HepG2 (cell line): ENCODE measurements at places on chromosomes 11 and 22.

DNA sequence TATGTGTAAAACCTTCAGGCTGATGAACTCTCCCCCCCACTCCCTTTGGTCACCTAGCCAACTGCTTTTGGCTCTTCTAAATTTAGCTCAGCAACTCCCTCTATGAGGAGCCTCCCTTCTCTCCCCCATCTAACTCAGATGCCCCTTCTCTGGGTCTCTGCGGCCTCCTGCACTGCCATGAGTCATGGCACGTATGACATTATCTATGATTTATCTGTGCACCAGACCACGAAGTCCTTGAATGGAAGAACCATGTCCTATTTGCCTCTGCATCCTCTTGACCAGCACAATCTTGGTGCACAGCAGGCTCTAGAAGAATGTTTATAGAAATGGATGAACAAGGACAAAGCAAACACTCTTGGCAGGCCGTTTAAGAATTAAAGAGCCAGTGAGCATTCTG lies 46.0 kb downstream of the RPL27A start:
- peaks cover 2% of the 10 kb centered on the region; the same call in 1 of the 2 replicates for H3K36me3 ChIP-seq
- H3K27ac ChIP-seq: no peak overlapping the region
- peaks cover 13% of the 10 kb centered on the region for H3K4me1 ChIP-seq
- DNase-seq: no peak
- no peaks in the 10 kb centered on the region for H3K27me3 ChIP-seq
- no peak overlapping the region for H3K4me3 ChIP-seq

GRCh38 chr11:27291302-27291889 lies 71.6 kb downstream of the CCDC34 start:
- no peaks in the 10 kb centered on the region for H3K36me3 ChIP-seq
- no peaks in the 10 kb centered on the region for H3K27me3 ChIP-seq
- H3K4me3 ChIP-seq: no peak overlapping the region
- no peak overlapping the region for H3K27ac ChIP-seq
- no peak for DNase-seq

DNA sequence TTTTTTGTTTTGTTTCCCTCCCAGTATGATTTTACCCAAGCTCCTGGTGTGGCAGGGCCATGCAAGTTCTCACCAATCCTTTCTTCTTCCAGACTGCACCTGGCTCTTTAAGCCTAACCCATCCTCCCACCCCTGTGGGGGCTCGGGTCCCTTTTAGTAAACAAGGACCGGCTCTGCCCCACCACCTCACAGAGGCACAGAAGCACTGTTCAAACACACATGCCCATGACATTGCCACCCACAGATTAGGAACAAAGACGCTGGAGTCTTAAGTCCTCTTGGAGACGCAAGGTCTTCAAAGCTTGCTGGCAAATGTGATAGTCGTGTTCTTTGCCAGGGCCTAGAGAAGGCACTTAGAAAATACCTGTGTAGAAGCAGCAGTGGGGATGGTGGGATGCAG lies 18.9 kb downstream of the UQCR10 start:
- no peak overlapping the region for H3K27ac ChIP-seq
- peaks cover 69% of the 10 kb centered on the region for H3K4me1 ChIP-seq
- DNase-seq: no peak
- no peak overlapping the region for H3K4me3 ChIP-seq

GRCh38 chr11:134725716-134726639 lies 313.9 kb upstream of the B3GAT1 start:
- no peaks in the 10 kb centered on the region for H3K4me1 ChIP-seq
- no peaks in the 10 kb centered on the region for H3K36me3 ChIP-seq

DNA sequence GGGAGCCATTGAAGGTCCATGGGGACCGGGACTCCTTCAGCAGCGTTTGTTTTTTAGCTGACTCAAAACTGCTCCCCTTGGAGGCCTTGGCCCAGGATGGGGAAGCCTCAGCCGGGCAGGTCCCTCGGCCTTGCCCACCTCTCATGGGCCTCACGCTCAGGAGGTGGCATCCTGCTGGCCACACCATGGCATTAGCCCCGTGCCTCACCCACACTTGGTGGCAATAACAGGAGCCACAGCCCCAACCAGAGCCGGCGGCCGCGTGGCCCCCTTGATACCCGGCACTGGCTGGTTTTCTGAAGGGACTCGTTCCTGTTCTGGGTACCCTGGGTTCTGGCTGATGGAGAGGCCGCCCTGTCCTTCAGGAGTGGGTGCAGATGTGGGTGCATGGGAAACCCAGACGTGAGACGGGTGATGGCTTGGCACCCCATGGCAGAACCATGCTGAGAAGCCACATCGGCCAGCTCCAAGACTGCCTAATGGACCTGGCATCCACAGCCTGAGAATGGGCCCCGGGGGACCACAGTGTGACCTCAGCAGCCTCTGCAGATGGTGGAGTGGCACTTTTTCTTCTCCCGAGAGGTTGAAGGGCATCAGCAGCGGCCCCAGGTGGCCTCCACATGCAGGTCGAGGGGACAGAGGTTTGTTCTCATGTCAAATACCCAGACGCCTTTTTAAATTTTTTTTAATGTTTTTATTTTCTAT lies 49.8 kb upstream of the PPARA start:
- H3K4me3 ChIP-seq: no peak overlapping the region
- H3K36me3 ChIP-seq: no peaks in the 10 kb centered on the region
- H3K4me1 ChIP-seq: peaks cover 10% of the 10 kb centered on the region

DNA sequence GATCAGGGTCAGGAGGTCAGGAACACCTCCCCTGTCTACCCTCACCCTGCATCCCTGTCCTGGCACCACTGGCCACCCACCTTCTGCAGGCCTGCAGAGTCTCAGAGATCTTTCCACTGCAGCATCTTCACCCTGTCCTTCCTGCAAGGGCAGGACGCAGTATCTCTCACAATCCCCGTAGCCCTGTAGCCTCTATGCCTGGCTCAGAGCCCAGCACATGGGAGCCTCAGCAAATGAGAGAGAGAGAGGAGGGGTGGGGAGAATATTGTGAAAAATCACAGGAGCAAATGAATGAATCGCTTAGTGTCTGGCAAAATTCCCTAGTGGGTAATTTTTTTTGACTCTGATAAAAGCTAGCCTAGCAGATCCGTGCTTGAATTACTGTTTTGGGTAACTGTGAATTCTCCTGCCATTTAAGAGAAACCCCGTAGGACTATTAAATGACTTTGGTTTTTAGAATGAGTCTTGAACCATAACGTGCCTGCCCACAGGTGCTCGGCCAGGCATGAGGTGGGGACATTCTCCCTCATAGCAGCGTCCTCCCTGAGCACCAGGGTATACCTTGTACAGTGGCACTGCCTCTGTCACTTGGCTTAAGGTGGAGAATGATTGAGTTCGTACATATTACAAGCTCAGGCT lies 91.5 kb downstream of the MORC2 start:
- no peak for DNase-seq
- peaks cover 29% of the 10 kb centered on the region for H3K27me3 ChIP-seq

DNA sequence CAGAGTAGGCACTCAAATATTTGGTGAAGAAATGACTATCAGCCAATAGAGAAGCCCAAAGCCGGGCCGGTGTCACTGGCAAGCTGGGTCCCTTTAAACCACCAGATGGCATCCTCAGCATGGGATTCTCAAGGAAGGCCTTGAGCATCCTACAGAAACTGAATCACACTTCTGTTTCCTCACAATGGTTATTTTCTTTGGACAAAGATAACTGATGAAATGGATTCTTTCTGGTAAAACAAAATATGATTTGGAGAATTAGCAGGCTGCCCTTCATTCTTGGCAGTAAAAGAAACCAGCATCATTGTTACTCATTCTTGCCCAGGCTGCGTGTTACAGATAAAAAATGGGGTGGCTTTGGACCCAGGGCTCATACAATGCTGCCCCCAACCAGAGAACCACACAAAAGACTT lies 30.3 kb upstream of the ASPHD2 start:
- no peaks in the 10 kb centered on the region for H3K4me1 ChIP-seq
- peaks cover 12% of the 10 kb centered on the region; the same call in 1 of the 3 replicates for H3K27me3 ChIP-seq
- H3K36me3 ChIP-seq: no peaks in the 10 kb centered on the region
- no peak overlapping the region for H3K4me3 ChIP-seq
- H3K27ac ChIP-seq: no peak overlapping the region
- DNase-seq: no peak

GRCh38 chr22:37182101-37182948 lies 5.7 kb downstream of the C1QTNF6 start:
- DNase-seq: no peak
- no peak overlapping the region for H3K4me3 ChIP-seq
- H3K4me1 ChIP-seq: peaks cover 34% of the 10 kb centered on the region
- H3K27ac ChIP-seq: no peak overlapping the region
- no peaks in the 10 kb centered on the region for H3K36me3 ChIP-seq

DNA sequence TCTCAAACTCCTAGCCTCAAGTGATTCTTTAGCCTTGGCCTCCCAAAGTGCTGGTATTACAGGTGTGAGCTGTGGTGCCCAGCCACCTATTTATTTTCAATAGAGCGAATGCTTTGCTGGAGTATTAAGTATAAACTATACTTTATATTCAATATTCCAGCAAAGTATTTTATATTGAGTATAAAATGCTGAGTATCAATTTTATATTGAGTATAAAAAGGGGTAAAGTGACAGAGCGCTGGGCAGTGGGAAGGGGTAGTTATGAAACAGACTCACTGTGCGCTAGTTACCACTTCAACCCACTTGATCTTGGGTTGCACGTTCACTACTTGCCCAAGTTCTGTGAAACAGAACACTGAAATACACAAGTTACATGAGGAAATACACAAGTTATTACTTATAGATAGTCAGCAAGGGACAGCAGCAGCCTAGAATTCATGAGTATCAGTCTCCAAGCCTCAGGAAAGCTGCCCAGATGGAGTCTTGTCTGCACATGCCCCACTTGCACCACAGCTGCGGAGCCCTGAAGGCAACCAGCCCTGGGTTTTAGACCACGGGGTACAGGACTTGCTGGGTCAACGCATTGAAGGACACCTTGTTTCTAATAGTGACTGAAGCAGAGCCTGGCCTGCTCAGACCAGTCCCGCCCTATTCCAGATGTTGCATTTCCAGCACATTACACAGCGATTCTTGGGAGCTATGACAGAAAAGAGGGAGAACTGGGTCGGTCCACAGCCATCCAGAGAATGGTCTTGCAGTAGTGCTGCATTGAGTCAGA lies 51.6 kb upstream of the SYT13 start:
- H3K27ac ChIP-seq: no peak overlapping the region
- peaks cover 1% of the 10 kb centered on the region; the same call in 1 of the 2 replicates for H3K36me3 ChIP-seq
- H3K27me3 ChIP-seq: peaks cover 6% of the 10 kb centered on the region; the same call in 2 of the 3 replicates
- no peaks in the 10 kb centered on the region for H3K4me1 ChIP-seq
- no peak for DNase-seq
- no peak overlapping the region for H3K4me3 ChIP-seq

DNA sequence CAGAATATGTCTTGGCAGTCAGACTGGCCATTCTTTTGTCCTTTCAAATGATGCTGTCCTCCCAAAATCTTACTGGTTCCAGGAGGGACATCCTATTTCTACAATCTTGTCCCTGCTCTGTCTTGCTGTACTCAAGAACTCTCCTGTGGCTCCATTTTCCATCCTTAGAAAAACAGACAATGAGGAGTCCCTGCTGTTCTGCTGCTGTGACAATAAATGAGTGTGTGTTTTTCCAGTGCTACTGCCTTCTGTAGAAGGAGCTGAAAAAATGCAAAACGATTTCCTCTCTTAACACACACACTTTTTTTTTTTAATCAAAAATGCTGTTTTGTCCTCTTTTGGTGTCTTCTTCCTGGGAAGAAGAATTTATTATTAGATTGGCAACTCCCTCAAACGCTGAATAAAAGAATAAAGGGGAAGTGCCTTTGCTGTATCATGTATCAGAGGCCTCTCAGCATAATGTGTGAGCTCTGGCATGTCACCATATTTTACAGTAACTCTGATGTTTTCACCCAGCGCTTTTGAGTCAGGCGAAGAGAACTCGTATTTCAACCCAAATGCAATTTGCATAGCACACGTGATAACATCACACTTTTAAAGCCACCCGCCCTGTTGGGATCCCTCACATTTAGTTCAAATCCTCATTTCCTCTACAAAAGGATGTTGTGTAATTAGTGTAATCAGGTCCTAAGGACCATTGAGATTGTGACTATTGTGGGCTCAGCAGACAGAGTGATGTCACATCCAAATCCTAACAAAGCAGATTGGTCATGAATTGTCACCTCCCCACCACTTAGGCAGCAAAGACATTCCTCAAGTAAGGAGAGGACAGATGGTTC lies 496.0 kb upstream of the LARGE1 start:
- no peaks in the 10 kb centered on the region for H3K4me1 ChIP-seq
- H3K27ac ChIP-seq: no peak overlapping the region
- no peak for DNase-seq
- no peak overlapping the region for H3K4me3 ChIP-seq

GRCh38 chr11:64614917-64615316 lies 23.9 kb downstream of the SLC22A12 start:
- no peaks in the 10 kb centered on the region for H3K36me3 ChIP-seq
- DNase-seq: no peak
- H3K27ac ChIP-seq: no peak overlapping the region
- H3K4me3 ChIP-seq: no peak overlapping the region

DNA sequence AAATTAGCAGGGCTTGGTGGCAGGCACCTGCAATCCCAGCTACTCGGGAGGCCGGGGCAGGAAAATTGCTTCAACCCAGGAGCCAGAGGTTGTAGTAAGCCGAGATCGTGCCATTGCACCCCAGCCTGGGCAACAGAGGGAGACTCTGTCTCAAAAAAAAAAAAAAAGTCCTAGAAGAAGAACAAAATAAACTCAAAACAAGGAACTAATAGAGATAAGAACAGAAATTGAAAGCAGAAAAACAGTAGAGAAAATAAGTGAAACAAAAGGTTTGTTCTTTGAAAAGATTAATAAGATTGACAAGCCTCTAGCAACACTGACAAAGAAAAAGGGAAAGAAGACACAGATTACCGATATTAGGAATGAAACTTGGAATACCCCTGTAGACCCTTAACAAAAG lies 45.1 kb upstream of the CBX7 start:
- H3K4me3 ChIP-seq: no peak overlapping the region
- H3K36me3 ChIP-seq: no peaks in the 10 kb centered on the region
- H3K27me3 ChIP-seq: no peaks in the 10 kb centered on the region

DNA sequence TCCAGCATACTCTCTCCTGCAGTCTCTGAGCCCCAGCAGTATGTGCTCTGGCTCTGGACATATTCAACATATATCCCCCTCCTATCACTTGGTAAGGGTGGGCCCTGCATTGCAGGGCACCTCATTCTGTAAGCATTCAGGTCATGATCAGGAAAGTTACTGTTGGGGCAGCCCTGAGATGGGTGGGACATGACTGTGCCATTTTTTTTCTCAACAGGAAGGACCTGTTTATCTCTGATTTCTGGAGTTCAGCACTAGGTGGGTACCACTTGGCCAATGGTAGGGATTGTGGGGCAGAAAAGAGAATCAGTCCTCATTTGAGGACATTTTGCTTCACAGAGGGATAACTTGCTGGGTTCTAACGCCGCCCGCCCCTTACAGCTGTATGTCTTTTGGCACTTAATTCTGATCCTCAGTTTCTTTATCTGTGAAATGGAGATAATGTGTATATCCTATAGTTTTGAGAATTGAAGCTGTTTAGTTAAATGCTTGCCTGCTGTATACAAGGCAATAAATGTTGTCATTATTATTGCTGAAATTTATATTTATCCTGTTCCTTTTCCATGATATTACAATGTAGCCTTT lies 2.2 kb downstream of the SRRD start:
- DNase-seq: no peak
- peaks cover 70% of the 10 kb centered on the region for H3K4me1 ChIP-seq
- H3K27ac ChIP-seq: peak overlapping the region; percentile 2
- H3K4me3 ChIP-seq: no peak overlapping the region
- no peaks in the 10 kb centered on the region; the same call in 2 of the 3 replicates for H3K27me3 ChIP-seq
- peaks cover 25% of the 10 kb centered on the region for H3K36me3 ChIP-seq
